ENCODE measurements at places on chromosomes 1 and 21.

GRCh38 chr1:46112108-46112507, 20.3 kb downstream of the PIK3R3 start:
- no peak for DNase-seq

DNA sequence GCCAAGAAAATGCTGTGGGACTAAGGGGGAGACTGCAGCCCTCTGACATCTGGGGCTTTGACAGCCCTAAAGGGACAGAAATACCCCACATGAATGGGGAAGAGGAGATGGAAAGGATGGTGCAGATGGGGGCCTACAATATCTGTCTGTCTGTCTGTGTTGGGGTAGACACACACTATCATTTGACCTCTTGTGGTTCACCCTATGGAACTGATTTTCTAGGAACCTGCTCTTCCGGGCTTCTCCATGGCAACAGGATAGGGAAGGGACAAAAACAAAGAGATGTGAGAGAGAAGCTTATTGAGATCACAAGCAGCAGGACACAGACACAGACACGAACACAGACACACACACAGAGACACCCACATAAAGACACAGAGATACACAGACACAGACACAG, 17.1 kb downstream of the KIF21B start:
- DNase-seq: no peak

DNA sequence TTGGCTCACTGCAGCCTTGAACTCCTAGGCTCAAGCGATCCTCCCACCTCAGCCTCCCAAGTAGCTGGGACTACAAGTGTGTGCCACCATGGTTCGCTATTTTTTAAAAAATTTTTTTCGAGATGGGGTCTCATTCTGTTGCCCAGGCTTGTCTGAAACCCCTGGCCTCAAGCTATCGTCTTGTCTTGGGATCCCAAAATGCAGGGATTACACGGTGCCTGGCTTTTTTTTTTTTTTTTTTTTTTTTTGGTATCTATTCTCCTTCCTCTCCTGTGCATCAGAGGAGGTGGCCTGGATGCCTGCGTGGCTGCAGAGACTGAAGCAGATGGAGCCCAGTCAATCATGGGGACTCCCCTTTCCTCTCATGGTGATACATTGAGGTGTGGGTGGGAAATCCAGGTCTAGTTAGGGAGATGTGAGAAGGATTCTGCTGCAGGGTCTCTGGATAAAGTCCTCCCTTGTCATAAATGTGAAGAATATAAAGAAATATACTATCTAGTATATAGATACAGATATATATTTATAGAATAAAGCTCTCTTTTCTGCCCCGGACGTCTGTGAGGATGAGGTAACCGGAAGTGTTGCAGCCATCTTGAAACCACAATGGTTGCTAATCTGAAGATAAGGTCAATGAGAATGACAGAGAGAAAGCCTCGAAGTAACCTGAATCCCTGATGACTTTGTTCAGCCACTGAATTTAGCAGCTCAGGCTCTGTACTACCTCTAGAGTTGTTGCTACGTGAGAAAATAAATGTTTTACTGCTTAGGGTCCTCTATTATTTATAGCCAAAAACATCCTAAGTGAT, 19.5 kb upstream of the RGSL1 start:
- DNase-seq: no peak

GRCh38 chr1:203117611-203118575, 9.6 kb upstream of the ADORA1 start:
- no peak for DNase-seq

GRCh38 chr21:32207406-32207716, 71.5 kb downstream of the MIS18A start:
- no peak for DNase-seq

GRCh38 chr1:98059620-98060019, 138.8 kb upstream of the DPYD start:
- DNase-seq: no peak
